ENCODE measurements at places on chromosomes 5 and 9. TPM values are rescaled to one million over a fixed set of nuclear protein-coding genes. Genes with fewer than 3 reads are reported as not detected.

DNA sequence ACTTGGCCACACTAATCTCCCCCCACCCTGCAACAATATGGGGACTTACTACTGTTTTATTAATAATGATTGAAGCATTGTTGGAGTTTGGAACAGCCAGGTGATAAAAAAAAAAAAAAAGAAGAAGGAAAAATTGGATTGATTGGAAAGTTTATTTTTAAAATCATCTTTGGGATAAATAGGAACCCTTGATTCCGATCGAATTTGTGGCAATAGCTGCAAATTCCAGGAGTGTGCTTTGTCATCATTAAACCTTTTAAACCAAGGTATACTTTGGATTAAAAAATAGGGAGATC, 907 bp upstream of the NR2F1 start:
- DNase-seq, result no peak

DNA sequence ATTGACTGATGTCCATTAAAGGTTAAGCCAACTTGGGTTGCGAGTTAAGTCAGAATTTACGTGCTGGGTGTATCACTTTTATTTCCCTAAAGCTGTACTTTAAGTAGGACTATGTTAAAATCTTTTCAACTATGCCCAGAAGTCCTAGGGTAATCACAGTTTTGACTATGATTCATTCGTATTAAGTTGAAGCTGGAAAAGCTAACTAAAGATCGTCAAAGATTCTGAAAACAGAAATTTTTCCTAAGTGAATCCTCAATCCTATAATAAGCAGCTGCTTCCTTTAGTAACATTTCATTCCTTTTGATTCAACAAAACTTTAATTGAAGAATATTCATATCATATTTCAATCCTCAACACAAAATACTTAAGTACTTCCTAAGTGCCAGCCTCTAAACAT, 460.4 kb downstream of the ACTL7B start:
- no peak for DNase-seq

DNA sequence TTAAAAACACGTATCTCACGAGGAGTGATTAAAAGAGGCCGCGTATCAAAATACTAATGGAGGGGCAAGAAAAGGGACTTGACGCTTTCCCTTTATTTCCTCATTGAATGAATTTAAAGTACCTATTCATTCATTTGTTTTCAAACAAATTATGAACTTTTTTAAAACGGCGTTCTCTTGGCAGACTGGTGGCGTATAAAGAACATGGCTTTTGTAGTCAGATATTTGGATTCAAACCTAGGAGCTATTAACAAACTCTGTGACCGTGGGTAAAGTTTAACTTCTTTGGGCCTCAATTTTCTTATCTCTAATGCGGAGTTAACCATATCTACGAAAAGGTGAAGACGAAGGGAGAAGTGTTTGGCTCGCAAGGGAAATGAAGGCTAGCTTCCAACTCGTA, 876 bp downstream of the CAAP1 start:
- no peak for DNase-seq

Gene KCNMB1
- not detected for total RNA-seq

DNA sequence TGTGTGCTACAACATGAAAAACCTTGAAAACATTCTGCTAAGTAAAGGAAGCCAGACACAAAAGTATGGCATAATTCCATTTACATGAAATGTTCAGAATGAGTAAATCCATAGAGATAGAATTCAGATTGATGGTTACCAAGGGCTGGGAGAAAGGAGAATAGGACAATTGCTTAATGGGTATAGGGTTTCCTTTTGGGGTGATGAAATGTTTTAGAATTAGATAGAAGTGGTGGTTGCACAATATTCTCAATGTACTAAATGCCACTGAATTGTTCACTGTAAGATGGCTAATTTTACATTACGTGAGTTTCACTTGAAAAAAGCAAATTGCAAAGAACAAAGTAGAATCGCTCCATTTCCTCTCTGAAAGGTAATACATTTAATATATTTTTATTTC, 43.0 kb upstream of the GAS1 start:
- DNase-seq, result no peak

DNA sequence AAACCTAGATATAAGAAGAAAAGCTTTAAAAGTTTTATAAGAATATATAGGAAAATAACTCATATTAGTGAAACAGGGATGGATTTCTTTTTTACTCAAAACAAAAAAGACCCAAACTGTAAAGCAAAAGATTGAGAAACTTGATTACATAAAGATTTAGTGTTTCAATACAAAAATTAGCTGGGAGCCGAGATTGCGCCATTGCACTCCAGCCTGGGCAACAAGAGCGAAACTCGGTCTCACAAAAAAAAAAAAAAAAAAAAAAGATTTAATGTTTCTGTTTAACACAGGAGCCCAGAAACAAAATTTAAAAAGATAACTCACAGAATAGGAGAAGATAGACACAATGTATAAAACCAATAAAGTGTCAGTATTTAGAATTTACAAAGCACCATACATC, 45.2 kb downstream of the CDC14B start:
- no peak for DNase-seq

GRCh38 chr5:94632024-94632423, 13.6 kb downstream of the SLF1 start:
- no peak for DNase-seq

Gene PGM5
- not detected for total RNA-seq
